ENCODE measurements at places on chromosomes 4 and X.

DNA sequence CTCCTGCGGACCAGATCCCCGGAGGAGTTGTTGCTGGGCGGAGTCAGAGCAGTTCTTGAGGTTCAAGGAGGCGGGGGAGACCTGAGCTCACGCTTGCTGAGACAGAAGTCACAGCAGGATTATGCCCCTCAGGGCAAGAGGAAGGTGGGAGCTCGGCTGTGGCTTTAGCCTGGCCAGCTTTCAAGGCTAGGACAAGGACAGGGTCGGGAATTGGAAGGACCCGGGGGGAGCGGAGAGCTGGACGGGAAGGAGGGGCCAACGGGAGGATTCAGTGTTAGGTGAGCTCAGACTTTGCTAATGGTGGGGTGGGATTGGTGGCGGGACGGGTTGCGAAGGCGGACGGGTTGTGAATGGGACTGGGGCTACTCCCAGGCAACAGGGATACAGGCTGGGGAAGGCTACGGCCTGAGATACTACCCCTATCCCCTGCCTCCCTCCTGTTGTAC, at the start of gene RIBC1:
TSS of gene RIBC1 (plus strand) at position 13 of the 446 bp plus-strand sequence. CDS start 3,404 bp downstream, outside the sequence.
- no peak for DNase-seq

GRCh38 chrX:18348047-18348446, 6.4 kb downstream of the SCML2 start:
- DNase-seq, result no peak

DNA sequence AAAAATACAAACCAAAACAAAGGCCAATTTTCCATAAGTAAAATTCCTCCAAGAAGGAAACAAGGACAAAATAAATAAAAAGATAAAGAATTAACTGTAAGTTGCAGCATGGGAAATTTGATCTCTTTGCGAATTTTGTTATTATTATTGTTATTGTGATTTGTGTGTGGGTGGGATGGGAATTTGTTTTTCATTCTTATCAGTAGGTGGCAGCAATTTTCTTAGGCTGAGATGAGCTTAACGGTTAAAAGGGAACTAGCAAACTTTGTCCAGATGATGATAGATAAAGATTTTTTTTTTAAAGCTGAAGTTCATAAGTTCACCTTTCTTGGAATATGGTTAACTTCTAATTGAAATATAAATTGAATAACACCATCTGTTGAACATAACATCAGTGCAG, 83.2 kb upstream of the IL1RAPL2 start:
- no peak for DNase-seq

DNA sequence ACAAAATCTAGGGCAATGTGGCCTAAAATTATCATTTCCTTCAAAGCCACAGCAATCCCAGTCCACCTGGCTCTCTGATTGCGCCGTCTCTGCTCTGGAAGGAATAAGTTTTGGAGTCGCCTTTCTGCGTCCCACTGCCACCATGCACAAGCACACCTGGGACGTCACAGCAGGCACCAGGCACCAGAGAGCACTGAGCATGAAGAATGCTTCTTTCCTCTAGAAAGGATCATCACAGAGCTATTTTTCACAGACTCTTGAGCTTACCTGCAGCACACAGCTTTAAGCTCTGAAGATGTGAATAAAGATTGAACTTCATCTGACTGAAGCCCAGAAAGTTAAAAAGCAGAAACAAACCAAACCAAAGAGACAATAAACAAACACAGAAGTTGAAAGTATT, 170.0 kb upstream of the PPARGC1A start:
- DNase-seq, result no peak

- DNase-seq, result no peak
These were observed 188.6 kb upstream of the PPARGC1A start for GRCh38 chr4:24078347-24078962.

GRCh38 chrX:135432881-135433521, 11.3 kb downstream of the SMIM10L2A start:
- DNase-seq, result peak; percentile 56

- DNase-seq, result no peak
These were observed 24.2 kb downstream of the ERVMER34-1 start for GRCh38 chr4:52726826-52727580.

GRCh38 chr4:82560853-82561785, 669 bp downstream of the TMEM150C start:
- DNase-seq, result no peak

- no peak for DNase-seq
These were observed 45.8 kb downstream of the TSPAN5 start for GRCh38 chr4:98612318-98613250.

DNA sequence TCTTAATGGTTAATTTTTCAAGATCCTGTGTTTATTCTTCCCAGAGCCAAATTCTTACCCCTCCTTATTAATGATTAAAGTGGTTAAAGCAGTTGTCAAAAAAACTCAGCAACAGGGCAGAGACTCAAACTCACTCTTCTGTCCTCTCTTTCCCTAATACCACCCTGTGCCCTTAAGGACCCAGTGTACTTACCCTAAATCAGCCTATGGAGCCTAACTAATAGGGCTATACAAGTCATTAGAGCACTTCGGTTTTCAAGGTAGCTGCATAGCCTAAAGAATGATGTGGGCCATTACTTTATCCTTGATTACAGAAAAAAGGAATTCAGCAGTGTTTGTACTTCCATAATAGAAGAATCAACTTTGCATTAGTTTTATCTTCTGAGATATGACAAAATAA, 216.3 kb downstream of the KCTD8 start:
- DNase-seq, result no peak

GRCh38 chrX:31294475-31294874, 222.6 kb upstream of the FTHL17 start:
- DNase-seq, result no peak

GRCh38 chr4:185925910-185926360, 113.9 kb upstream of the SORBS2 start:
- DNase-seq, result no peak

- DNase-seq, result no peak
These were observed 760.4 kb upstream of the FTHL17 start for GRCh38 chrX:31832263-31832662.

- DNase-seq, result no peak
These were observed 5.0 kb downstream of the GPC3 start for GRCh38 chrX:133980406-133980805.

- peak; percentile 85 for DNase-seq
These were observed 29.2 kb upstream of the CCNI start for GRCh38 chr4:77104791-77105540.

DNA sequence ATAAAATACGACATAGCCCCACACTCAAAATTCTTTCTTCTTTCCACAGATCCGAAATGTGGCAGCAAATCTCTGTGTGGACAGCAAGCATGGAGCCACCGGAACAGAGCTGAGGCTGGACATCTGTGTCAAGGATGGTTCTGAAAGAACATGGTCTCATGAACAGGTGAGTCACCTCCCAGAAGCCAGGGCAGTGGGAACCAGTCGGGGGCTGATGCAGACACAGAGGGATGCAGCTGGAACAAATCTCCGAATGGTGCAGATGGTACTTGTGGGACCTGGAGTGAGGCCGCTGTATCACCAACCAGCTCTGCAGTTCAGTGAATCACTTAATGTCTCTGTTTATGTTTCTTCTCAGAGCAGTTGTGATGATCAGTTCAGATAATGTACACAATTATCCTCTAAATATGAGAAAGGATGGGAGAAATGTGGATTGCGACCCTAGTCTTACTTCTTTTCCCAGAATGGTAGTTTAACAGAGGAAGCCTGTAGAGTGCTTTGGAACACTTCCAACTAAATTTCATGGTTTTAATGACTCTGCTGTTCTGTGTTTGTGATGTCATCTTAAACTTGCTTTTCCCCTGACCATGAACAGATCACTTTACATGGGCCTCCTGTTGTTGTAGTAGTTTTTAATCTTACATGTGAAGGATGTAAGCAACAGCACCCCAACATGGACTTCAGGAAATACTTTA, 159.3 kb upstream of the GALNT7 start:
- no peak for DNase-seq

DNA sequence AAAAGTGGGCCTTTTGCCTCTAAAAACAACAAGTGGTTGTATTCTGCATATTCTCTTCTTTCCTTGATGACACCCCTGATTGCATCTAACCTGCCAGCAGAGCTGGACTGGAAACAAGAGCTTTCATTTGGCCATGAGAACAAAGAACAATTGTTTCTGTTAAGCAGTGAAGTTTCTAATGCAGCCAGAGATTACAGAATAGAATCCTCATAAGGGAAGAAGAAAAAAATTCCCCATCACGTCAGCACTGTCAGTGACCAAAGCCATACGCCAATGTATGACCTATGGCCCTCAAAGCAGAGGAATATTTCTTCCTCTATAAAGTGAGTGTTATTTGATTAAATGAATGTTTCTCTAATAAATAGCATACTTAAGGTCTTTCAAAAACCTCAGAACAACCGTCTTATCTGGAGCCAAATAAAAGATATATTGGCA, 529.1 kb upstream of the INTU start:
- DNase-seq, result no peak

DNA sequence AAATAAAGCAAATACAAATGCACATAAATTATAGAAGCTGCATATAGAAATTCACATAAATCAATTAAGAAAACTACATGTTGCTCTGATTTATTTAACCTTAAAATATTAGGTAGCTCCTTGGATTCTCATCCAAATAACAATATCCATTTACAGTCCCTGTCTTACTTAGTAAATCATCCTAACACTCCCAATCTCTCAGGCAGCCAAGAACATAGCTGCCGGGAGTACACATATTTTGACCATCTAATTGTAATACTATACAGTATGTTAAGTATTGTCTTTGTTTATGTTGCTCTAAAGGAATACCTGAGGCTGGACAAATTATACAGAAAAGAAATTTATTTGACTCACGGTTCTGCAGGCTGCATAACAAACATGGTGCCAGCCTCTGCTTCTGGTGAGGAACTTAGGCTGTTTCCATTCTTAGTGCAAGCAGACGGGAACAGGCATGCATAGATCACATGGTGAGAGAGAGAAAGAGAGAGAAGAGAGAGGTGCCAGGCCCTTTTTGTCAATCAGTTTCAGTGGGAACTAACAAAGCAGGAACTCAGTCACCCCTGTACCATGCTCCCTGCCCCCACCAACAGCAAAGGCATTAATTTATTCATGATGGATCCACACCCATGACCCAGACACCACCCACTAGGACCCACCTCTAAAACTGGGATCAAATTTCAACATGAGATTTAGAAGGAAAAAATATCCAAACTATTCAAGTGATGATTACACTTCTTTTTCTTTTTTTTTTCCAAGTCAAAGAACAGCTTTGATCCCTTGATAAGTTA, 614.8 kb upstream of the TECRL start:
- DNase-seq, result no peak

GRCh38 chr4:153275380-153276276, 68.9 kb upstream of the MND1 start:
- DNase-seq, result peak; percentile 7

DNA sequence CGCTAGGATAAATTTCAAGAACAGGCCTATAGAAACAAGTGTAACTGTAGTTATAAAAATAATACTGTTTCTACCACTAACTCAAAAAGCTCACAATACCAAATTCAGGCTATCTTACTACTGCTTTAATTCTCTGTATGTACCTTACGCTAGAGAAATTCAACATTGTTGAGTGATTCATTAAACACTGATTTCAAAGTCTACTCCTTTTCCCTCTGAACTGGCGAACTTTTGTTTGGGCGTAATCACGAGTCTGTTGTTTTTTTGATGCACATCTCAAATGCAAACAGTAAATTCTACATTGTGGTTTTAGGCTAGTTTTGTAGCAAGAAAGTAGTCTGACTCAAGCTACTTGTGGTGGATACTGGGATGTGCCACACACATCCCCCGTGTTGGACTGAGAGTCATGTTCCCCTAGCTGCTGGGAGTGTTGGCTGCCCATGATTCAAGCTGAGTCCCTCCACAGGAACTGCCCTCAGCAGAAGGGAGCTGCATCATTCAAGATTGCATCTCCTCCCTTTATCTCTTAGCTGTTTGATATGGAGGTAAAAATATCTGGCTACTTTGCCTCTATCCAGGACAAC, 406.1 kb downstream of the RAPGEF2 start:
- DNase-seq, result no peak

DNA sequence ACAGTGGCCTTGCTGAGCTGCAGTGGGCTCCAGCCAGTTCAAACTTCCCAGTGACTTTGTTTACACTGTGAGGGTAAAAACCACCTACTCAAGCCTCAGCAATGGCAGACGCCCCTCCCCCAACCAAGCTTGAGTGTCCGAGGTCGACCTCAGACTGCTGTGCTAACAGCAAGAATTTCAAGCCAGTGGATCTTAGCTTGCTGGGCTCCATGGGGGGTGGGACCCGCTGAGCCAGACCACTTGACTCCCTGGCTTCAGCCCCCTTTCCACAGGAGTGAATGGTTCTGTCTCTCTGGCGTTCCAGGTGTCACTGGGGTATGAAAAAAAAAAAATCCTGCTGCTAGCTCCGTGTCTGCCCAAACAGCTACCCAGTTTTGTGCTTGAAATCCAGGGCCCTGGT, 168.9 kb upstream of the INTU start:
- no peak for DNase-seq

DNA sequence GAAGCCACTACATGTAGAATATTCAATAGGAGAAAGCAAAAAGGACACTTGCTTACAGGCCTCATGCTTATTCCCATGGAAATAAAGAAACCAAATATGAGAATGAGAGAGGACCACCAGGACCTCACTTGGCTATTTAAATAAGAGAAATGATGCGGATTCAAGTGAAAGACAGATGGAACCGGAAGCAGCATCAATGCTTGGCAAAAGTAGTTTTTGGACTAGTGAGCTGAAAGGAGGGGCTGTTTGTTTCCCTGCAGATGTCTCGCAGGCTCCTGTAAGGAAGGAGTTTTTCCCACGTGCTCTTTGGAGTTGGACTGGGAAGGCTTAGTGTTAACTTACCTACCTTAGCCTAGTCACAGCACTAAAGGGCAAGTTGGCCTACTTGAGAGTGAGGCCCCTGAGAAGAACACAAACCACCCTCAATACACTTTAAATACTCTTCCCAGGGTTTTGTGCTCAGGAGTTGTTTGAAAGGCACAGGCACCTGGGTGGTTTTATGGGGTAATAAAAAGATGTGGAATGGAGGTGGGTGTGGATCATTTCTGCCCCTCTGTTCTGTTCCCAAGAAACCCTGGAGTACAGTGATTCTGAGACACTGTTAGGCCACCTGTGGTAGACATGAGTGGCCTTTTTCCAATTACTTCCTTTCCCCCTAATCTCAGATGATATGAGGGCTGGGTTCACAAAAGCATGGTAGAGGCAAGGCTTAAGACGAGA, 113.3 kb upstream of the C1GALT1C1 start:
- no peak for DNase-seq

All from NCI-H2029 (cell line).